ENCODE measurements at places on chromosomes 2 and 18.

DNA sequence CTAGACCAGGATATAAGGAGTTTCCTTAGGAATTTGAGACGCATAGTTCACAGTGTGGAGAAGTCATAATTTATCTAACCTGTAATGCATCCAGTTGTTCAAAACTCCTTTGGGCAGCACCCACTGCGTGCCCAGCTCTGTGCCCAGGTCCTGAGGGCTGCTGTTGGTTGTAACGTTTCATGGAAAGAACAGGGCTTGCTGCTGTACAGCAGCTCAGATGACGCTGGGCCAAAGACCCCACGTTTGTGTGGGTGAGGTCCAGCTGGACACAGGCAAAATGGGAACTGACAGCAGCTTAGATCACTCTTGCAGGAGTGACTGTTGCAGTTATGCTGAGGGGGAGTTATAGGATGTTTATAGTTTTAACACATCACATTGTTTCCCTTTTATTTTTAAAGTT is 30.0 kb upstream of the HS6ST1 start:
- DNase-seq, result no peak

DNA sequence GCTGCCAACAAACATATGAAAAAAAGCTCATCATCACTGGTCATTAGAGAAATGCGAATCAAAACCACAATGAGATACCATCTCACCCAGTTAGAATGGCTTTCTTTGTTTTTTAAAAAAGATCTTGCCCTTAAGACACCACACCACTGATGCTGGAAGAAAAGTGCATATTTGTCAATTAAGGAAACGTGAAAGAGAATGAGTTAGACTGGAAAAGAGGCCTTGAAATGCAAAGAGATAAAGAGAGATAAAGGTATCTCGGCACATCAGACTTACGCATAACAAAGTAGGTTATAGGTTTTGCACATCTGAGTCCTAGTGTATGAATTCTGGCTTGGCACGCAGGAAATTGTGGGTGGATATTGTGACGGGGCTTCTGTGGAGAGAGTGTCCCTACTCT is 149.5 kb downstream of the MTX2 start:
- DNase-seq, result no peak

- no peak for DNase-seq
These were observed 231.9 kb downstream of the GALR1 start for GRCh38 chr18:77481541-77481940.

- no peak for DNase-seq
These were observed 99.9 kb downstream of the RBBP8 start for GRCh38 chr18:23033056-23033455.

DNA sequence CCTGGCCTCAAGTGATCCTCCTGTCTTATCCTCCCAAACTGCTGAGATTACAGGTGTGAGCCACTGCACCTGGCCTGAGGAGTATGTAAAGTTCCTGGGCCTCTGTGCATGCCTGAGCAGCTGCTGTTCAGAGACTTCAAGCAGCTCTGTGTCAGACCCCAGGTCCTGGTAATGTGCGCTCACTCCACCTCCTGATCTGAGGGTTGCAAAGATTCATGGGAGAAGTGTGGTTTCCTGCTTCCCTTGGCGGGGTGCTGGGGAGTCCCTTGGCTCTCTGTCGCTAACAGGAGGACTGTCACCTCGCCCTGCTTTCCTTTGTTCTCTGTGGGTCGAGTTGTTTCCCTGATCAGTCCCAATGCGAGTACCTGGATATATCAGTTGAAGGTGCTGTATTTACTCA is 8.6 kb upstream of the IL36A start:
- DNase-seq, result peak; percentile 65

DNA sequence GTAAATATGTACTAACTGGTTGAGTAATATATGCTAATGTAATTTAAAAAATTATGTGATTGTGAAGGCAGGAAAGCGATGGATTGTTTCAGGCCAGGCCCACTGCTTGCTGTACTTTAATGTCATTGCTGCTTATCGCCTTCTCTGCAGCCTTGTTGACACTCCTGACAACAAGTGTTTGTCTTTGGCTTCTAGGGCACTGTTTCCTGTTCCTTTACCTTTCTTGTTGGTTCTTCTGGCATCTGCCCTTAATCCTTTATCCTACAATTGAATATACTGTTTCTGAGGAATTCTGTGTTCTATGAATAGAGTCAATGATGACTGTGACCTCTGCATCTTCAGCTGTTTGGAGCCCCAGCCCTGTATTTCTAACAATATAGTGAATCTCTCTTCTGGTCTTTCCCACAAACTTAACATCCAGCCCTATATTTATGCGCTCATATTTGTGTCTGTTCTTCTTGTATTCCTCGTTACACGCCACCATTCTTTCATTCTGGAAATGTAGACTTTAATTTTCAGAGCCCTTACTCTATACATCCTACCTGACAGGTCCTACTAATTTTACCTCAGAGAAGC is 17.6 kb downstream of the ACSL3 start:
- no peak for DNase-seq

GRCh38 chr18:32152705-32153448 is 37.0 kb upstream of the MEP1B start:
- DNase-seq, result no peak

- DNase-seq, result no peak
These were observed 36.3 kb downstream of the TGOLN2 start for GRCh38 chr2:85291425-85292023.

DNA sequence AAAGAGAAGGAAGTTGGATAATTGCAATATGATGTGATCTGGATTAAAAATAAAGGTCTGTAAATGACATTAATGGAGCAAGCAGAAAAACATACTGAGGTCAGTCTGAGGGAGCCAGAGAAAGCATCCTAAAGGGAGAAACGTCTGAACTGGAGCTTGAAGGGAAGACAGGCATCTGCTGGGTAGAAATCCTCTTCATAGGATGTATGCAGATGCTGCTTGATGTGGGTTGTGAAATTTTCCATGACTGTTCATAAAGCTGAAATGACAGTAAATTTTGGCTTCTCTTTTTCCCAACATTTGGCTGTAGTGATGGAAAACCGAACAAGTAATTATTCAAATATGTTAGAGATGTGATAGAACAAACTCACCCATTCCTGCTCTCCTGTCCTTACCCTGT is 287.6 kb downstream of the CAMKMT start:
- DNase-seq, result no peak

- no peak for DNase-seq
These were observed 1470.3 kb upstream of the ACVR2A start for GRCh38 chr2:146374505-146374904.

DNA sequence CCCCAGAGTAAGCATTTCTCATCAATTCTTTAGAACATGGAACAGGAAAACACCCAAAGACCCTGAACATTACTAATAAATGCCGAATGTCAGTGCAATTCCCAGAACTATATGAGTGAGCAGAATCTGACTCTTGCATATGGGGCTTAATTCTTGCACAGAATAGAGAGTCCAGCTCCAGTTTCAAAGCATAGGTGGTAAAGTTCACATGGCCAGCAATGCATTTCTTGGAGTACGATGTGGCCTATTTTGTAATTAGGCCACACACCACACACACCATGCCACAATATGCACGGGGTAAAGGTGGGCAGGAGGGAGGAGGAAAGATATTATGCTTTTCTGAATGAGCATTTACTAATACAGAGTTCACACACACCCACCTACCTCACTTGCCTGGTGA is 56.5 kb downstream of the PLA2R1 start:
- DNase-seq, result no peak

GRCh38 chr18:2855560-2856350 is 8.9 kb downstream of the EMILIN2 start:
- no peak for DNase-seq

- no peak for DNase-seq
These were observed 2.4 kb downstream of the RPE start for GRCh38 chr2:210004881-210005280.

DNA sequence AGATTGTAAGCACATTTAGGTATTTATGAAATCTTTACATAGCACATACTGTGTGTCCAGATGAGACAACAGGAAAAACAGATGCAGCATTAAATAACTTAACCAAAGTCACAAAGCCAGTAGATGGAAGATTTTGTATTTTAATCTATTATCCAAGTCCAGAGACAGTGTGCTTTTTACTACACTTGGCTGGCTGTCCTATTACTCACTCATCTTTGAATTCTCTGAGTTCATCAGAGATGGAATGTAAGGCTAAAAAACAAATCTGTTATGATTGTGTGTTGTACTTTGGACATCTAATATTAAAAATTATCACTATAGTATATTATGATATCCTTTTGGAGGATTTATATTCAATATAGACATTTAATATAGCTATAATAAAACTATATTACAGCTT is 1189.4 kb downstream of the DSC3 start:
- no peak for DNase-seq

DNA sequence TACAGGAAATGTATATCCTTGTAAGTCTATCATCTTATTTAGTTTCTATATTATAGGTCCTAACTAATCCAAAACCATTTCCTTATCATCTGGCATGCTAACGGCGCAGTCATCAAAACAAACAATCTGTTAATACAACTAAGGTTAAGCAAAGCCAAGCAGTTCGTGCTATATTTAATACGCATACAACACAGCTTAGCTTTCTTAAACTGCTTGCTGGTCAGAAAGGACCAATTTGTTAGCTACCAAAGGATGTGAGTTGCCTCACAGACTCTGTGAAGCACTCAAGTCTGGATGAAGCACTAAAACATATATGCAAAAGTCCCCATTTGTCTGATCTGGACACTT is 67.0 kb downstream of the ZEB2 start:
- no peak for DNase-seq

DNA sequence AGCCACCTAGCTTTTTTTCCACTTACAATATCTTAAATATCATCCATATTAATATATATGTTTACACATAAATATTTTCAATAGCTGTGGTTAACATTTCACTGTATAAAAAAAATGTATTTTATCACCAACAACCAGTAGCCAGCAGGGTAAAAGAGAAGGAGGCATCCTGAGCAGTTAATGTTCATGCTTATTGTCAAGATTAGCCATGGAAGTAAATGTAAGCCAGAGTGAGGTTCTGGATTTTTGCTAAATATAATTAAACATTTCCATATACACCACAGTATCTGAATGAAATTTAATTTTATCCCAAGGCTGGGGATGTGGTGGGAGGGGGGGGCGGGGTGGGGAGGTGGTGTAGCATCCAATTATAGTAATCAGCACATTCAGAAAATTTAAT is 80.3 kb upstream of the GRB14 start:
- DNase-seq, result no peak

- no peak for DNase-seq
These were observed 289.6 kb downstream of the GALNT13 start for GRCh38 chr2:154161286-154161685.

DNA sequence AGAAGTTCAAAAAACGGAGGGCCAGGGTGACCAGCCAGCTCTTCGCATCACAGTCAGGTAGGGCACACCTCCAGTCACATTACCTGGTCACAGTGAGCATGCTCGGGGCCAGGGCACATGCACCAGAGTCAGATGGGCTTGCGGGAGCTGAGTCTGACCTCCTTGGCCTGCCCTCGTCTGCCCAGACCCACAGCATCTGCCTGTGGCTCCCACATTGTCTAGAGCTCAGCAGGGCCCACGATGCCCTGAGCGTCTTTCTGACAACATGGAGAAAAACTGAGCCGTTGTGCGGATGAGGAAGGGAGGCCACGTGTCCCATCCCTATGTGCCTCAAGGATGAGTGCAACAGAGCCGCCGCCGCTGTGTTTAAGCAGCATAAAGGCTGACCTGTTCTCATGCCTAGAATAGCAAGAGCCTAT is 37.6 kb downstream of the CRACDL start:
- DNase-seq, result no peak

GRCh38 chr2:21836719-21837118 is 713.0 kb downstream of the TDRD15 start:
- DNase-seq, result no peak

GRCh38 chr2:127134833-127135830 is 28.2 kb upstream of the BIN1 start:
- no peak for DNase-seq

DNA sequence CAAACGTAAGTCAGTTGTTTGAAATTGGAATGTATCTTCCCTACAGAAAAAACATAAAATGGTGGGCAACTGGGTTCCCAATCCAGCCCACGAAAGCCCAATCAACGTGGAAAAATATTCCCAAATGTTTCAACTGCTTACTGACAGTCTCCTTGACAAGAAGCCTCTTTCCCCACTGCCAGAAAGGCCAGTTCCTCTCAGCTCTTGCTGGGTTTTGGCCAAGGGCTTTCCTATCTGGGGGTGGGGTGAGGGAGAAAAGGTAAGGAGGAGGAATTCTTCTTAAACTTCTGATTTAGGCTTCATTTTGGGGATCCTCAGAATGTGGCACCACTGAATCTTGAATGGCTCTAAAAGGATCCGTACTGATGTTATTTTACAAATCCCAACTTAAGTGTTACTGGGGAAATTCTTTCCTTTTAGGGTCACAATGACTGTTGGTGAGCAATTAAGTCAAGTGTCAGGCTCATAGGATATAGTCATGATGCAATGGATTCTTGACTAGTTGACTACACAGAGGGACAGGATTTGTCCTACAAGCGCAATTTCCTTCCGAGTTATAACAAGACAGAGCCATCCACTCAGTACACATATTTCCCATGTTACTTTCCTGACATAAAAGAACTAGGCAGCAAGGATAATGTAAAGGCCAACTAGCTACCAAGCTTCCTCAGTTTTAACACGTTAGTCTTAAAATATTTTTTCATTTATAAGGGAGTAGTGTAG is 73.6 kb downstream of the SPRED2 start:
- DNase-seq, result no peak

DNA sequence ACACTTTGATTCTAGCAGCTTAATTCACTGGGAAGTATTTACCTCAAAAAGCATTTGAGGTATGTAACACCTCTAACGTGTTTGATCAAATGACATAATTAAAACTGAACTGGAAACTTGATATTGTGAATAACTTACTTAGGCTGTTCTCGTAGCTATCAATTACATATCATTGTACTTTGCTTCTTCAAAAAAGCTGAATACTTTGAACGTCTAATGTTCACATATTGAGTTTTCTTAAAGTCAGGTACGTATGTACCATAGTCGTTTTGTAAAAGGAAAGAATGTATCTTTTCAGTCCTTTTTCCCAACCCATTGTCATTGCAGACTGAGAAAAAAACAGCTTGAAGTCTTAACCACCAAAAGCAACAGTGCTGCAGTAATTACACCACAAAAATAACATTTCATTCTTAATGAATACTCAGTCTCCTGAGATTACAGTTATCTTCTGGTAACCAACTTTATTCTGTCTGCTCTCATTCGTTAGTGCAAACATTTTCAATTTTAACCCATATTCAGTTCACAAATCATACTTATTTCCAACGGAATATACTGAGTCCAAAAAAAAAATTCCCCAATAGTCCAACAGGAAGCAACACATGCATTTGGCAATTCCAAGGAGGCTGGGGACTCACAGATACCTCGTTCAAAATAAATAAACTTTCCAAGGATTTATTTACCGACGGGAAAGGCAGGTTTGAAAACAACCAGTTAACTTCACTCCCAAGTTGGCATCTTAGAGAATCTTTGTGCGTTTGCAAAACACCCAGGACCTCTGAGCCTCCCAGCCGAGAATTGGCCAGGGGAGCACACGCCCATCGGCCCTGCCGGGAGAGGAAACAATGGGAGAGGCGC is 1.1 kb downstream of the CHN1 start:
- DNase-seq, result no peak

- no peak for DNase-seq
These were observed 372.9 kb downstream of the EN1 start for GRCh38 chr2:118474541-118474920.
